Hindlimb muscle (tissue), 1 donor: ENCODE measurements at places on chromosomes 11 and 22.

- DNase-seq = no peak
Measured at GRCh38 chr11:86816251-86816726, 15.9 kb downstream of the PRSS23 start.

DNA sequence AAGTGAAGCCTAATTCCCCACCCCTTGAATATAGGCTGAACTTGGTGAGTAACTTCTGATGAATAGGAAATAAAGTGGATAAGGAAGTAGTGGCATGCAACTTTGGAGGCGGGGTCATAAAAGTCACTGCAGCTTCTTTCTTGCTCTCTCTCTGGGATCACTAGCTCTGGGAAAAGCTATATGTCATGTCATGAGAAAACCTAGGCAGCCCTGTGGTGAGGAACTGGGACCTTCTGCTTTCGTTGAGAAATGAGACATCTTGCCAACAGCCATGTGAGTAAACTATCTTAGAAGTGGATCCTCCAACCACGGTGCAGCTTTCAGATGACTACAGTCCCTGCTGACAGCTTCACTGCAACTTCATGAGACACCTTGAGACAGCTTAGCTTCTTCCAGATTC is 15.7 kb downstream of the ZNF214 start:
- no peak for DNase-seq

GRCh38 chr22:50016308-50016987 is 3.9 kb upstream of the IL17REL start:
- DNase-seq = no peak

GRCh38 chr11:86760577-86760976 is 39.8 kb upstream of the PRSS23 start:
- DNase-seq = no peak

GRCh38 chr22:49334449-49334789 is 493.3 kb downstream of the BRD1 start:
- DNase-seq = no peak

DNA sequence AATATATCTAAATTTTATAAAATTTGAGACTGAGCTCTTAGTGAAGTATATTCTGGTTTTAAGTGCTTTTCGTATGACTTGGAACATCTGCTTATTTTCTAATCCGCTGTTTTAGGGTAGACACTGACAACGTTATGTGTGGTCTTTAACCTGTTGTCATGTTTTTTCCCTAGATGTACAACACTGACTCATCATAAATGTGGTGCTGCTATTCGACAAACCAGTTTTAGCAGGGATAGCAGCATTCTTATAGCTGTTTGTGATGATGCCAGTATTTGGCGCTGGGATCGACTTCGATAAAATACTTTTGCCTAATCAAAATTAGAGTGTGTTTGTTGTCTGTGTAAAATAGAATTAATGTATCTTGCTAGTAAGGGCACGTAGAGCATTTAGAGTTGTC is 23.8 kb upstream of the HIKESHI start:
- DNase-seq = no peak
